CD4-positive, alpha-beta memory T cell (primary cell): ENCODE measurements at places on chromosomes 4 and X. TPM values are rescaled to one million over a fixed set of nuclear protein-coding genes. Genes with fewer than 3 reads are reported as not detected.
A peak's percentile ranks its signal among the peaks of the same experiment; 100 is the strongest.

GRCh38 chr4:166293556-166293955 is 420.5 kb downstream of the TLL1 start:
- DNase-seq, result no peak

DNA sequence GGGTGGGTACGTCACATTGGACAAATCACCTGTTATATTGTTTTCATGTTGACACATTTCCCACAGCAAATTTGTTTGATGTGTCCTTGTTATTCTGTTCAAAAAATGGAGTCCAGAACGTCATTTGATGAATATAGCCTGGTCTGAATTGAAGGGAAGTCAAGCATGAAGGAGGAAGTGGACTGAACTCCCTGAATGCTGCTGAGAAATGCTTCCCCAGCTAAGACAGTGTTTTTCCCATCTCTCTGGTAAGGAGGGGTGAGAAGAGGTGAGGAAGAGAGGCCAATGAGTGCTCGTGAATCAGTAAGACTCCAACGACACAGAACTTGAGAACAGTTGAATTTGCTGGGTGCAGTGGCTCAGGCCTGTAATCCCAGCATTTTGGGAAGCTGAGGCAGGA is 127.4 kb downstream of the RBM47 start:
- no peak for DNase-seq

GRCh38 chr4:170247596-170247995 is 157.8 kb upstream of the AADAT start:
- no peak for DNase-seq

DNA sequence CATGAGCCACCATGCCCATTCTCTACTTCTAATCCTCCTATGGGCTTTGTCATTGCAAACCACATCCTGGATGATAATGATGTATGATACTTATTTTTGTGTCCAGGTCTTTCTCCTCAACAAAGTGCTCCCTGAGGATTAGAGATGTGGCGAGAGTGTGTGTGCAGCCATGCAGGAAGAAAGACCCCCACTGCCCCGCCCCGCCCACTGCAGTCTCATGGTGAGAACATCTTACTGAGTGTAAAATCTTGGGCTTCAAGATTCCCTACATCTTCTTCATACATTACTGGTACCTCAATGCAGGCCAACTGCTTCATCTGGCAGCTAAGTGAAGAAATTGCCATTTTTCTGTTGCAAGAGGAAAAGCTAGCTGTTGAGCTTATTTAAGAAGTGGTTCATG is 25.9 kb upstream of the MAP3K15 start:
- no peak for DNase-seq

GRCh38 chrX:155535866-155536265 is 76.9 kb downstream of the TMLHE start:
- no peak for DNase-seq

DNA sequence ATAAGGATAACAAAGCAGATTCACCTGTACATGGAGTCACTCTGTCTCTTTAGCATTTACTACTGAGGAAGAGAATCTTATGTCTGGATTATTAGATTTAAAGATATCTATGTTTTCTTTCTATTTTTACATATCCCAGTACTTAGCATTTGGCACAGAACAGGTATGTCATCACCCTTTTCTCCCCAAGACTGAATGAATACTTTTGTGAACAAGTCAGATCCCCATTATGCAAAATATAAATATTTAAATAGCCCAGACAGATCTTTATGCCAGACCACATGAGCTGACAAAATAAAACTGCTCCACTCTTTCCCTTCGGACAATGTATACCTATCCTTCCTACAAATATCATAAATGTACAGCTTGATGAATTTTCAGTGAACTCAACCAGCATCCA is 94.5 kb downstream of the CASK start:
- DNase-seq, result no peak

GRCh38 chr4:123206016-123206415 is 190.6 kb upstream of the SPRY1 start:
- DNase-seq, result no peak

DNA sequence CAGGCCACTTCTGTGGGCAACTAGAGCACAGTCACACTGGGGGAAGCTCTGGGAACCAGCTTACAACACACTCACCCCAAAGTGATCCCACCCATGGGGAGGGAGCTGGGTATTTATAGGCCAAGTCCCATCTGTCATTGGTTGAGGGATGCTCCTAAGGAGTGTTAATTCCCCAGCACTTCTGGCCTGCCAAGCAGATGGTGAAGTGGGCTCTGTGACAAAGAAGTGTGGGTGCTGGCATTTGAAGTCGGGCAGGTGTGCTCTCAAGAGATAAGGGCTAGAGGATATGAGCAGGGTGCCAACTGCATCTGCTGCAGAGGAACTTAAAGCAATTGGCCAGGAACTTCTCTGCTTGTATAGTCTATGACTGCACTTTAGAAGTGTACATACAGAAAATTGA is 30.9 kb downstream of the PTCHD1 start:
- no peak for DNase-seq

GRCh38 chrX:43238461-43238945 is 417.6 kb upstream of the MAOA start:
- DNase-seq, result no peak

DNA sequence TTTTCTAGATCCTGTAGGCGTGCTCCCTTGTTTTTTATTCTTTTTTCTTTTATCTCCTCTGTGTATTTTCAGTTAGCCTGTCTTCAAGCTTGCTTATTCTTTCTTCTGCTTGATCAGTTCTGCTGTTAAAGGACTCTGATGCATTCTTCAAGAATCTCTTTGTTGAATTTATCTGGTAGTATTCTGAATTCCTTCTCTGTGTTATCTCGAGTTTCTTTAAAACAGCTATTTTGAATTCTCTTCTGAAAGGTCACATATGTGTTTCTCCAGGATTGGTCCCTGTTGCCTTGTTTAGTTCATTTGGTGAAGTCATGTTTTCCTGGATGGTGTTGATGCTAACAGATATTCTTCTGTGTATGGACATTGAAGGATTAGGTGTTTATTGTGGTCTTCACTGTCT is 15.3 kb downstream of the RAB33B start:
- no peak for DNase-seq

GRCh38 chrX:153922932-153923857 is 2.9 kb downstream of the ARHGAP4 start:
- DNase-seq, result no peak

DNA sequence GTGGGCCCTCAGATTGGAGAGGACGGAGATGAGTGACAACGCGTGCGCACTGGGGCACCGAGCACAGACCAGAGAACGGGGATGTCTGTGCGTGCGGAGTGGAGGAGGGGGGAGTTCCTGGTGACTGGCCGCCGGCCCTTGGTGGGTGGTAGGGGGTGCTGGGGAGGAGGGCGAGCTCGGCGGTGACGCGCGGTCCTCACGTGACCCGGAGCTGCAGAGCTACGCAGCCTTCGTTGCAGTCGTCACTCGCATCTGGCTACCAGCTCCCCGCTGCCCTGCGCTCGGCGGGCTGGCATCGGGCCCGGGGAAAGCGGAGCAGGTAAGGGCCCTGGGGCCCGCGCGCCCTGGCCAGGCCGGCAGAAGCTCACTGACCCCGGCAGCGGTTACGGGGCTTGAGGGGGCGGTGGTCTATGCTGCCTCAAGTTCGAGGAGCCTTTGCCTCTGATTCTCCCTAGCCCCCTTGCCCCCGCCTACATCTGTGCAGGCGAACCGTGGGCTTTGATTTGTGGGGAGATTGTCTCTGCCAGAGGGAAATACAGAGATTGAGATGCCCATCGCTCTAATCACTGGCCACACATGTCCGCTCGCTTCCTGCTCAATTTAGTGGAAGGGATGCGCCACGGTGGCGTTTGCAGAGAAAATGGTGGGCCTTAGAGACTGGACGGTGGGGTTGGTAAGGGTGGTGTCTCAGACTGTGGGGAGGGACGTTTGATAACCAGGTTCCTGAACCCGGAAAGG is at the start of gene ARMCX4:
TSS of gene ARMCX4 (plus strand) at position 245 of the 738 bp plus-strand sequence. CDS start 3,134 bp downstream, outside the sequence.
- peak; percentile 25 for DNase-seq

- DNase-seq, result no peak
Measured at GRCh38 chr4:59127743-59128142, 2017.6 kb upstream of the IGFBP7 start.

- no peak for DNase-seq
Measured at GRCh38 chrX:54089191-54089590, 44.9 kb upstream of the PHF8 start.

DNA sequence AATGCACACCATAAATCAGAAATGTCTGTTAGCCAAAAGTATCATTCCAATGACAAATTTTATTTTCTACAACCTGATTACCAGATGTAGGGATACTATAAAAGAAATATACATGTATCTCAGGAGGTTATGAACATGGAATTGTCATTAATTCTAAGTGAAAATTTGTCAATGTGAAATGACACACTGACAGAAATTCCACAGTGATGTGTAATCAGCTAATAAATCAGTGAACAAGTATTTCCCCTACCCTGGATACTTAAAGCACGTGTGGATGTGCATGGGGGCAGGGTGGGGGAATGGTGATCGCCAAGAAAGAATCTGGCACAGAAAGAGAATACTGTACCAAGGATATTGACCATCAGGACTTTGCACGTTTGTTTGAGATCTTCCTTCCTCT is 123.6 kb downstream of the SH3RF1 start:
- no peak for DNase-seq

DNA sequence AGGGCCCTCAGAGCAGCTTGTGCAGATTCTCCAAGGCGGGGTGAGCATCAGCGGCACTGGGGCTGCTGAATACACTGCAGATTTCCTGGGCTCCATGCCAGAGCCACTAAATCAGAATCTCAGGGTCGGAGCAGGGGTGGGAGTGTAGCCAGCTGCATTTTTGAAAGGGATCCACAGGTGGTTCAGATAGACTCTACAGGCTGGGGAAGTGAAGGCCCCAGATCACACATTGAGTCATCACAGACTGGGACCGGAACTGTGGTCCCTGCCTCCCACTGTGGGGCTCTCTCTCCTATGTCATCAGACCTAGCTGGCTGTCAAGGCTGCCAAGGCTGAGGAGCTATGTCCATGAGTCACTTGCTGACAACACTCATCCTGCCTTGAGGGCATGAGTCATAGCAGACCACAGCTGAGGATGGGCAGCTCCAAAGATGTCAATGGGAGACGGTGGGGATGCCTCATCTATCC is 162.3 kb upstream of the MAMLD1 start:
- DNase-seq, result no peak

DNA sequence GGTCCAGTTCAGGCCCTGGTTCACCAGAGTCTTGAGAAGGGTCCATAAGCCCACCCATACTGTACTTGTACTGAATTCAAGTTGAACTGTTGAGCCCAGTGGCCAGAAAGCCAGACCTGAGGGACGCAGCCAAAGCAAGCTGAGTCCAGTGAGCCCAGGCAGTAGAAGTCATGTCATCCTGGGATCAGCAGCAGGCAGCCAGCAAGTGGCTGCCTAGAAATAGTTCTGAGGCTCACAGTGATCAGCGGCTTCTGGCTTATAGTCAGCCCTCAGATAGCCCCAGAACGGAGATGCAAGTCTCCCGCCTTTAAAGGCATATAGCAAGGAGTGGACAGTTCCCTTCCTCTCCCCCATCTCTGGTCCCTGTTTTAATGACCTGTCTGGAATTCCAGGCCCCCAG is 347.1 kb downstream of the FBXW7 start:
- no peak for DNase-seq

DNA sequence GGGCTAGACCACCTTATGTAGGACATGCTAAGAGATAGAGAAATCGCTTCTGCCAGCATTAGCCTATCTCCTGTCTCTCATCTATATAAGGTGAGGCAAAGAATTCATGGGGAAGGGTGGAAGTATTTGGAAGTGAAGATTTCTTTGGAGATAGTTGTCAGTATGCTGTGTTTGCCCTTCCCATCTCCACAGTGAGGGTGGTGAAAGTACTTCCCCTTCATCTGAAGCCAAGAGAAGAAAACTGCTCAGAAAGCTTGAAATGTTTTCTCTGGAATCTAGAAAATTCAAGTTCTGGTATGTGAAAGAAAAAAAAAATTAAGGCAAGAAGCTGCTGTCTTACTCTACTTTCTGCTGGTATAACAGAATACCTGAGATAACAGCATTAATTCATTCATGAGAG is 12.3 kb upstream of the ADH5 start:
- DNase-seq, result no peak

DNA sequence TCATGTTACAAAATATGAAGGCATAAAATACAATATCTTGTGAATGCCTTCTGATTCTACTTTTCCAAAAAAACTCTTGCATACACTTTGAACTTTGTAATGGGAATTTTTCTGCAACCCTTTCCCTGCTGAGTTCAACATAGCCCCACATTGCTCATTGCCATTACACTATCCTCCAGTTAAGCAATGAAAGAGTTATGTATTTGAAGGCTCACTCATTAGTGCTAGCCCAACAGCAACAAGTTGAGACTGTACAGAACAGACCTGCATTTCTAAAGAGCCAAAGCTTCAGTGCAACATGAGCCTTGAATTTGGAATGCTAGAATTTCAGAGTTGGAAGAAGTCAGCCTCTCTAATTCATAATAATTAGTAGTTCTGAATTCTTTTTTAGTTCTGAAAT is 44.4 kb upstream of the STAG2 start:
- DNase-seq, result no peak

GRCh38 chr4:184662236-184662635 is 12.7 kb downstream of the PRIMPOL start:
- DNase-seq, result no peak

GRCh38 chrX:115173181-115173580 is 16.0 kb upstream of the RBMXL3 start:
- no peak for DNase-seq

DNA sequence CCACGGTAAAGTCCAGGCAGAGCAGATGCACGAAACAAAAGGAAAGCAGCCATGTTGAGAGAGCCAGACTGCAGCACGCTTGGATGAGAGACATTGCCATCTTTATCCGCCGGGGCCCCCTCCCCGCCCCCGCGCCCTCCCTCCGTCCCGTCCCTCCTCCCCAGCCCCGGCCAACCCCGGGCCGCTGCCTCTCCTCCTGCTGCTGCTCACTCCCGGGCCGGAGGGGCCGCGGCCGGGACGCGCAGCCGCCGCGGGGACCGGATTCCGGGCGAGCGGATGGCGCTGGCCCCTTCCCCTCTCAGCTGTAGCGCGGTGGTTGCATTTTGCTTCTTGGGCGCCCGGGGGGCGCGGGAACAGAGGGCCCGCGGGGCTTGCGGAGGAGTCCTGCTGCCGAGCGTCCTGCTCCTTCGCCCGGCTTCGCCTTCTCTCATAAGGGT is 542 bp downstream of the RNF150 start:
- DNase-seq, result no peak

- DNase-seq, result no peak
Measured at GRCh38 chrX:154403858-154404257, 5.2 kb downstream of the DNASE1L1 start.

PABPC5 gene
- not detected for total RNA-seq

MBTPS2 gene
- 6.9 TPM for total RNA-seq

TMEM35A gene
- total RNA-seq, result not detected

AREG gene
- total RNA-seq, result 0.44 TPM

PNMA6F gene
- not detected for total RNA-seq

KLB gene
- total RNA-seq, result not detected

RAB41 gene
- total RNA-seq, result not detected

NLRP2B gene
- total RNA-seq, result not detected

UGT2A1 gene
- total RNA-seq, result not detected

CT47B1 gene
- not detected for total RNA-seq

DCAF8L2 gene
- total RNA-seq, result not detected

HELT gene
- not detected for total RNA-seq

CITED1 gene
- not detected for total RNA-seq

USP17L17 gene
- not detected for total RNA-seq

GLUD2 gene
- total RNA-seq, result 0.53 TPM
